Muscle of arm (tissue), 14 donors: ENCODE measurements at places on chromosomes 4 and X. TPM values are rescaled to one million over a fixed set of nuclear protein-coding genes. Genes with fewer than 3 reads are reported as not detected.
A peak's percentile ranks its signal among the peaks of the same experiment; 100 is the strongest.

Gene ANK2
- 348 TPM for polyA plus RNA-seq

Gene NUP54
- 42.1 TPM for polyA plus RNA-seq

DNA sequence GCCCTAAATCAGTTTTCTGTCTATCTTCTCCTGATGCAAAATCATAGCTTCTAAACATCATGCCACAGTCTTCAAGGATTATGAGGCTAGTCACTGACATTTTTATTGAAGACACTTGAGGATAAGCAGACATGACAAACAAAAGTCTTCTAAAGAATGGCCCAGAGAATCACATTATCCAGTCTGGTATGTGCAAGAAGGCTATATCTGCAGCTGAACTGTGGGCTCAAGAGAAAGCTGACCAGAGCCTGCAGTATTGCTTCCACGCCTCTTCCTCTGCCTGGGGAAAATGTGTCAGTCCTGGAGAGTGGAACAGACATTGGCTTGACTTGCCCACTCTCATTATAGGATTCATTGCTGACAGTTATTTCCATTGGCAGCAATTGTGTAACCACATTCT is 553.5 kb downstream of the SPOCK3 start:
- no peak for DNase-seq

Gene PDLIM5
- polyA plus RNA-seq = 315 TPM

GRCh38 chr4:40333921-40334352 is 1.2 kb upstream of the CHRNA9 start:
- DNase-seq = no peak

- DNase-seq = no peak
These were observed 41.9 kb upstream of the PDHA2 start for GRCh38 chr4:95798003-95798402.

DNA sequence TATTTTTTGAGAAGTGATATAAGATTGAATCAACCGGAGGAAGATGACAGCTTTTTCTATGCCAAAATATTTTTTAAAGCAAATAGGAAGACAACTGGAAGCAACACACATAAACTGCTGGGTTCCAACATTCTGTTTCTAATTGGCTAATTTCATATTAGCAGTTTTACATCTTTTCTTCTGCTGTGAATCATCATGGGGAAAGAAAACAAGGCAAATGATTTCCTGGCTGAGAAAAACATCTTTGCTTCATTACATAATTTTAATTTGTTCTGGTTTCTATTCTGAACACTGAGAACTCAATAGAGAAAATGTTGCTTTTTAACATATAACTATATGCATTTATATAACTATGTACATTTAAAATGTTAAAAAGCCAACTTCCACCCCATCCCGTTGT is 2518.5 kb downstream of the ARAP2 start:
- no peak for DNase-seq

Gene SLITRK2
- 1.0 TPM for polyA plus RNA-seq

DNA sequence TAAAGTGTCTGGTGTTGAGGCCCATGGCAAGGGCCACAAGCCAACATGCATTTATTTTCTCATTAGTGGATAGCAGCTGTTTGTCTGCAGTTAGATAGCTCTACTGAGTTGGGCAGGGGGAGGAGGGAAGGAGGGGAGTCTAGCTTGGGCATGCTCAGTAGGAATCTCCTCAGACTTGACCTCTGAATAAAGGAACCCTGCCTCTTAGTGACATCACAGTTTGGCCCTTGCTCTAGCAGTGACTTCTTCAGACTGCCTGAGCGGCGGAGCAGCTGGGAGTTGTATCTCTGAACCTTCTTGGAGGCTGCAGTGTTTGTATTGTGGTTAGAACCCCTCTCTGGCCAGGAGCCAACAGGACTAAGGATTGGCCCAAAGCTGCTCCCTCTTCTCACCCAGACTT is 57.4 kb downstream of the BCORL1 start:
- DNase-seq = no peak

DNA sequence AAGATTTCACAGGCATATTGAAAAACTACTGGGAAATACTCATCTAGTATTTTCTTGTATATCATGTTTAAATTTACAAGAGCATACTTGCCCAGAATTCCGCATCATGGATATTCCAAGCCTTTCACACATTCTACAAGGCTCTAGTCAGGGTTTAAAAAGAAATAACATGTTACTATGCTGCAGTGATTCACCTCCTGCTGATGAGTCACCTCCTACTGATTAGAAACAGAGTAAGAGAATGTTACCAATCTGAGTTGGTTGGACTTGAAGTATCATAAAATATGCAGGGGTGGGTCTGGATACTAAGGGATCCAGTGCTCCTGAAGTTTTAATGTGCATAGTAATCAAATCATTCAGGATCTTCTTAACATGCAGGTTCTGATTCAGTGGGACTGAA is 192.0 kb upstream of the ANK2 start:
- no peak for DNase-seq

DNA sequence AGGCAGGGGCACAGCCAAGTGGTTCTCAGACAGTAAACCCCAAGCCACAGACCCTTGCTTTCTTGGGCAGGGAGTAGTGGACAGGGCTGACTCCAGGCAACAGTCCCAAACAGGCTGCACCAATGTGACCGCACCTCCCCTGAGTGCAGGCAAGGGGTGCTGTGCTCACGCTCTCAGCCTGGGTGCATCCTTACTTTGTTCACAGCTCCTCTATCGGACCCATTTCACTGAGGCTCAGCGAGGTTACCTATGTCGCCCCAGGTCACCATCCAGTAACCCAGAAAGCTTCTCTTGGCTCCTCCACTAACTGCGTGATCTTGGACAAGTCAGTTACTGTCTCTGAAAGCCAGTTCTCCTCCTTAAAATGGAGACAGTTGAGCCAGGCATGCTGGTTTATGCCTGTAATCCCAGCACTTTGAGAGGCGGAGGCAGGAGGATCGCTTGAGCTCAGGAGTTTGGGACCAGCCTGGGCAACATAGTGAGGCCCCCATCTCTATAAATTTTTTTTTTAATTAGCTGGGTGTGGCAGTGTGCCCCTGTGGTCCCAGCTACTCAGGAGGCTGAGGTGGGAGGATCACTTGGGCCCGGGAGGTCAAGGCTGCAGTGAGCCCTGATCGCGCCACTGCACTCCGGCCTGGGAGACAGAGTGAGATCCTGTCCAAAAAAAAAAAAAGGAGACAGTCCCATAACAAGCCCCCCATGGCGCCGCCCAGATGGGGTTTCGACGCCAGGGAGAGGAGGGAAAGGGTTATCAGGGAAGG is 823 bp upstream of the MAN2B2 start:
- no peak for DNase-seq

Gene CYSLTR1
- 14.8 TPM for polyA plus RNA-seq

Gene TMPRSS11A
- polyA plus RNA-seq = not detected

GRCh38 chr4:132642016-132642817 is 506.9 kb upstream of the PCDH10 start:
- DNase-seq = peak; percentile 25

DNA sequence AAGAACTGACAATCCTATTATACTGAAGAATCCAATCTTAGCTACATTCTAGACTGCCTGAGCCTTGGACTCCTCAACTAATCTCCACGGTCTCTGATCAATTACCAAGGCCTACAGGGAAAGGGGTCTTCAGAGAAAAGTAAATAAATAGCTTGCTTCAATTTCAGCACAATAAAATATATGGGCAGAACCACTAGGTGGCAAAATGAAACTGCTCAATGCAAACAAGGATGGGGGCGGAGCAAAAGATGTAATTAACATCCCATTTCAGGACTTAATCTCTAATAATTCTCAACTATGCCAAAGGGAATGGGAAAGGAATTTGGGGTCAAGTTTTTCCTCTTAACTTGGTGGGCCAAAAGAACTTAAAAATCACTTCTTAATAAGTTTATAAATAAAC is 78.4 kb upstream of the MAP3K15 start:
- DNase-seq = peak; percentile 32

- no peak for DNase-seq
These were observed 773 bp upstream of the ZNF827 start for GRCh38 chr4:145939441-145939750.

Gene ITIH6
- 0.79 TPM for polyA plus RNA-seq

DNA sequence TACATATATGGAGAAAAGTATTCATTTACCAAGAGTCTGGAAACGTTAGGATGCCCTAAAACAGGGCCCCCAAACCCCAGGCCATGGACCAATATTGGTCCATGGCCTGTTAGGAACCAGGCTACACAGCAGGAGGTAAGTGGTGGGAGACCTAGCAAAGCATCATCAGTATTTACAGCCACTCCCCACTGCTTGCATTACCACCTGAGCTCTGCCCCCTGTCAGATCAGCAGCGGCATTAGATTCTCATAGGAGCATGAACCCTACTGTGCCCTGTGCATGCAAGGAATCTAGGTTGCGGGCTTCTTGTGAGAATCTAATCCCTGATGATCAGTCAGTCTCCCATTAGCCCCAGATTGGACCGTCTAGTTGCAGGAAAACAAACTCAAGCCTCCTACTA is 62.3 kb downstream of the USP38 start:
- no peak for DNase-seq

GRCh38 chr4:48620831-48621230 is 130.8 kb downstream of the ZAR1 start:
- DNase-seq = no peak

- no peak for DNase-seq
These were observed 72.1 kb downstream of the PARM1 start for GRCh38 chr4:75004755-75005668.

Gene PNMA6F
- not detected for polyA plus RNA-seq

- no peak for DNase-seq
These were observed 75.2 kb downstream of the SLC10A7 start for GRCh38 chr4:146446555-146446954.

GRCh38 chr4:141375855-141376254 is 155.2 kb downstream of the ZNF330 start:
- DNase-seq = no peak

GRCh38 chrX:154800478-154801210 is 4.6 kb downstream of the MPP1 start:
- DNase-seq = no peak

Gene NWD2
- polyA plus RNA-seq = not detected

DNA sequence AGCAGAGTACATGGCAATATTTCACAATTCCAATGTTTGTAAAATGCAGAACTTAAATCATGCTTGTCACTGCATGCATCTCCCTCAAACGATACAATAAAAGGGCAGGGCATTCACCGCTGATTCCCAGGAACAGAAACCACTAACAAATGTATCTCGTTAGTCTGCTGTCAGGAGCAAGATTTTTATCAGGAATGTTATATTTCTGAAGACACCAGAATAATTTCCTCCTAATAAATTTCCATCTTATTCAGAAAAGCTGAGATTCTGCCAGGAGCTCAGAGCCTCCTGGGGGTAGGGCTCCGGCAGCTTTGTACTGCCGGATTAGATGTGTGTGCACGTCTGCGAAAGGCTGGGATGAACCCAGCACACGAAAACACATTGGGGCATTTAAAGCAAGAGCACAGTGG is 54.0 kb upstream of the LDB2 start:
- DNase-seq = no peak
